Activated CD8-positive, alpha-beta memory T cell treated with anti-CD3 and anti-CD28 coated beads for 1 hour (primary cell): ENCODE measurements at places on chromosomes 1 and 21.

- no peak for DNase-seq
These were observed 809.3 kb downstream of the NCAM2 start for GRCh38 chr21:21807598-21807903.

GRCh38 chr1:231181271-231181670 is 19.4 kb downstream of the TRIM67 start:
- no peak for DNase-seq

GRCh38 chr1:29237852-29238619 is 1.7 kb downstream of the PTPRU start:
- no peak for DNase-seq

DNA sequence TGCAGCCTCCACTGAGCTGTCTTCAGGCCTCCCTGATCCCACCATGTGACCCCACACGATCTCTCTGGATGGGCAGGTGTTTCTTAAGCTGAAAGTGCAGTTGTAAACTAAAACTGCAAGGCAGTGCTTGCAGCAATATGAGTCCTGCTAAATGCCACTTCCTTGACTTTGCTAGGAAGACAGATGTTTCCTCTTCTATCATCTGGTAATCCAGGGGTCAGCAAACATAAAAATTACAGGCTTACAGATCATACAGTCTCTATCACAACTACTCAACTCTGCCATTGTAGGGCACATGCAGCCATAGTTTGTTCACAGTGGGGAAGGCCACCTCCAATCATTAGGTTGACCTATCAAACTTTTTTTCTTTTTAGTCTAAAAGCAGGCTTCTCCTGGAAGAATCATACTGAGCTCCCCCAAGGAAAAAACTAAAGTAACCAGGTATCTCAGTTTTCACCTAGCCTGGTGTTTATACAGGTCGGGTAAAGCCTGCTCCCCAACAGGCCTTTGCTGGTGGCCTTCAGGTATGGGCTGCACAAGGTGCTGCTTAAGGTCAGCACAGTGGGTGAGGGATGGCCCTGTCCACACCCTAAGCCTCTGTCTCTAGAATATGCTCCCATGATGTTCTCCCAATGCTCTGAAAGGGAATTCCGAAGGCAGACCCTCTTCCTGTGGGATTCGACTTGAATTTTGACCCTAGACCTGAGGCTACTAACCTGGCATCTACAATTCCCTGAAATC is 10.8 kb downstream of the ABCA4 start:
- no peak for DNase-seq

DNA sequence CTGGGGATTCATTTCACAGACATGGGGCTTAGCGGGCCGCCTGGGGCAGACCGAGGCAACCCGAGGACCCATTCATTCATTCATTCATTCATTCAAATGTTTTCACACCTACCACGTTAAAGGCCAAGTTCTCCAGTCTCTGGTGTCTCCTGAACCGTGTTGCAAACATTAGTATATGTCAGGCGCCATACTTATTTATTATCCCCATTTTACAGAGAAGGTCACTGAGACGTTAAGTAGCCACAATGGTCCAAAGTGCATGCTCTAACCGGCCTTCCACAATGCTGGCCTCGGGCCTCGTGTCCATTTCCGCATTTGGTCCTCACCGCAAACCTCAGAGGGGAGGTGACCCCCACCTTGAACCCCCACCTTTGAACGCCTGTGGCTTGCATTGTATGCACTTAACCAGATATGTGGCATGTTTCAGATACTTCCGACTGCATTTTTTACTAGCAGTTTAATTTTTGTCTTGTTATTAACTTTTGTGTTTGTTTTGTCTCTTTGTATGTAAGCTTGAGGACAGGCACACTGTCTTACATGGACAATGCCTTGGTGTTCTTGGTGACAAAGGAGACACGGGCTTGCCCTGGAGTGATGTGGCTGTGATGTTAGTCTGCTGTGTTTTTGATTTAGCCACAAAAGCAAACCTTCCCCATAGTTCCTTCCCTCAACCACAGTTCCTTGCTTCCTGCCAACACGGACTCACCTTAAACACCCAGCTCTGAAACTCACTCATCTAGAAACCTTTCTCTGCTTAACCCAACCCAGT is 1.2 kb upstream of the IFFO2 start:
- no peak for DNase-seq

GRCh38 chr1:228721407-228721806 is 13.9 kb upstream of the RHOU start:
- no peak for DNase-seq

DNA sequence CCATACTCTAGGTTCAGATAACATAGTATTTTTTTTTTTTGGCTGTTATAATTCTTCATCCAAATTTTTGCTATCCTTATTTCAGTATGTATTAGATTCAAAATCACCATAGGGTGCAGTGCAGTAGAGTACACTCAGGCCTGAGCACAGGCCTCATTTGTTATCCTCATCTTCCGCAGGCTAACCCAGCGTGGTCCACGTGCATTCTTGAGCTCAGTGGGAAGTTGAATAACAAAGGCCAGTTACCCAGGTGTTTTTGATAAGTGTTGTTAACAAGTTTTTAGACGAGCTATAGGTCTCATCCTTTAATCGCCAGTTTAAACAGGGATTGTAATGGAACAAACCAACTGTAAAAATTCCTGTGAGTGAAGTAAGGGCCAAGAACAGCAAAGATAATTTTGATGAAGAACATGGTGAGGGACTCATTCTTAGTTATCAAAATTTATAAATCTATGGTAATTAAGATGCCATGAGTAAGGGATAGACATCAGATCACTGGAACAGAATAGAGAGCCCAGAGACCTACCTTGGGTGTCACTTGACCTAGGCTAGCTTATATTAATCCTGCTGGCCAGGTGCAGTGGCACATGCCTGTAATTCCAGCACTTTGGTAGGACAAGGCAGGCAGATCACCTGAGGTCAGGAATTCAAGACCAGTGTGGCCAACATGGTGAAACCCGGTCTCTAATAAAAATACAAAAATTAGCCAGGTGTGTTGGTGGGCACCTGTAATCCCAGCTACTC is 22.0 kb downstream of the FLVCR1 start:
- no peak for DNase-seq

- no peak for DNase-seq
These were observed 60.6 kb downstream of the UCHL5 start for GRCh38 chr1:192998536-192998935.

DNA sequence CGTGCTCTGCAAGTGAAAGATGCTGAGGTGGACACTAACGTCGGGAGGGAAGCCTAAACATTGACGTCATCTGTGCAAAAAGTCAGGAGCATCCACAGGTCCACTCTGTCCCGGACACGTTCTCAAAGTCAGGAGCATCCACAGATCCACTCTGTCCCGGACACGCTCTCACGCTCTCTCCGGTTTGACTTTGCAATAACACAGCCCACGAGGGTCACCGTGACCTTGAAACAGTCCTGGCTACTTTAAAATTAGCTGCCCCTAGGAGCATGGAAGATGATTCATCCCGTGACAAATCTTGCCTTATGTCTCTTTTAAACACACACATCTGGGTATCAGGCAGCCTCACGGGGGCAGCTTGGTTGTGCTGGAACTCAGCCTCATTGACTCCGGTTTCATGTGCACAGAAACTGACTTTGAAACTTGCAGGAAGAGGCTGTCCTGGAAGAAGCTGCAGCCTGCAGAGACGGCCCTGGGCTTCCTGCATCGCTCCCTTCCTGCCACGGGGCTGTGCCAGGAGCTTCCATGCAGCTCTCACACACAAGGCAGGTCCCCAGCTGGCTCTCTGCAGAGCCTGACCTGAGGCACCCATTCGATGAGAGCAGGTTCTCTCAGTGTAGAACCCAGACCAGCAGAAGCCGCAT is 18.1 kb upstream of the COL18A1 start:
- no peak for DNase-seq

GRCh38 chr1:228009116-228009827 is 2.5 kb downstream of the WNT3A start:
- no peak for DNase-seq

- no peak for DNase-seq
These were observed 153.2 kb downstream of the PIK3R3 start for GRCh38 chr1:45979074-45979777.

DNA sequence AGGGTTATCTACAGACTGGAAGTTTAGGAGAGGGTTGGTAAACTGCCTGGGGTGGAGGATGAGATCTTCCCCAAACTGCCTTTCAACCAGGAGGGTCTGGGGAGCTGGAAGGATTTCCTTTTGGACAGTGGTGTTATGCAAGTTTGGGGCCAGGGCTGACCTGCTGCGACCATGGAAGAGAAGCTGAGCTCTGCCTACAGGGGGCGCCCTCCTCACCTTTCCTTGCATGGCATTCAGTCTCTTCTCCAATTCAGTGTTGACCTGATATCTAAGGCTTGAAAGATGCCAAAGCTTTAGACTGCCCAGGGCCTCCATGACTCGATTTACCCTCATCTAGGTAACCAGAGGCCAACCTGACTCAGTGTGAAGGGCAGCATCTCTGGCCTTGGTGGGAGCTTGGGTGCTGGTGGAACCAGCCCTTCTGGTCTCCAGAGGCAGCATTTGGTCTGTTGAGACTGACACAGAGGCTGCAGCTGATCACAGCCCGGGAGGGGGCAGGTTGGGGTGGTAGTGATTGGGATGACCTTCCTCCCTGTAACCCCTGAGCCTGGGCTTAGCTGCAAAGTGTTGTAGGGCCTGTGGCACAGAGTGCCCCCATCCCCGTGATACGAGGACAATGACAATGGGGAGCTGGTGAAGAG is 170.0 kb downstream of the GRIK3 start:
- DNase-seq: no peak

GRCh38 chr1:30270461-30270860 is 452.9 kb downstream of the MATN1 start:
- DNase-seq: no peak

- no peak for DNase-seq
These were observed 4.1 kb downstream of the RNF223 start for GRCh38 chr1:1069711-1070676.

DNA sequence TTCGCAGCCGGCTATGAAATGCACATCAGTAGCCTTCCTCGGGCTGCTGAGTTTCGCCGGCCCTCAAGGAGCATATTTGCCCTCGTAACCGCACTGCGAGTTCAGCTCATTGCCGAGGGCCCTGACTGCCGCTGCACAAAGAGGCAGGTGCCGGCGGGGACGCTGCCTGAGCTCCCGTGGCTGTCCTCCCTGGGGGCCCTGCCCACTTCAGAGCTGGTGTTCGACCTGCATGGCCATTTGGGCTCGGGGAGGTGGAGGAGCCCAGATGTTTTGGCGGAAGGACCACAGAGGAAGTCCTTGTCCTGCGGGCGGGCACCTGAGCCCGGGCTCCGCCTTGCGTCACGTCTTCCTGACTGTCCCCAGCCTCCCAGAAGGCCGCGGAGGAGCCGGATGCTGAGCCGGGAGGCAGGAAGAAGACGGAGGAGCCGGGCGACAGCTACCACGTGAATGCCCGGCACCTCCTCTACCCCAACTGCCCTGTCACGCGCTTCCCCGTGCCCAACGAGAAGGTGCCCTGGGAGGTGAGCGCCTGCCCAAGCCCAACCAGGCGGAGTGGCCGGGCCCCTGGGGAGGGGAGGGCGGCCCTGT is 29.9 kb upstream of the LRRC3 start:
- no peak for DNase-seq

GRCh38 chr1:204384636-204385352 is 25.1 kb upstream of the PLEKHA6 start:
- DNase-seq: no peak

DNA sequence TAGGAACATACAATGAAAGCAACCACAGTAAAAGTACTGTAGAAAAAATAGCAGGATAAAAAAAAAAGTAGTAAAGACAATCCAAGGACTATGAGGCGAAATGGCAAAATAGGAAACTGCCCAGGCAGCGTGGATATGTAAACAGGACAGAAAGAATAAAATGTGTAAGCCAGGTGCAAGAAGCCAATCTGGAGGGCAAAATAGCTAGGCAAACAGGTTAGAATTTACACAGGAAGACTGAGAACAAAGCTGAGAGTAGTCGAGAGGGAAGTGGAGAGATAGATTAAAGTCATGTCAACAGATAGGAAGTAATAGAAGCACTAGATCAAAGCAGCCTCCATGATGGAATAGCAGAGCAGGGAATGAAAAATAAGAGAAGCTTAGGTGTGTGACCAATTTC is 124.2 kb upstream of the B3GALT2 start:
- DNase-seq: no peak

GRCh38 chr1:55947446-55947845 is 631.9 kb downstream of the PLPP3 start:
- no peak for DNase-seq

DNA sequence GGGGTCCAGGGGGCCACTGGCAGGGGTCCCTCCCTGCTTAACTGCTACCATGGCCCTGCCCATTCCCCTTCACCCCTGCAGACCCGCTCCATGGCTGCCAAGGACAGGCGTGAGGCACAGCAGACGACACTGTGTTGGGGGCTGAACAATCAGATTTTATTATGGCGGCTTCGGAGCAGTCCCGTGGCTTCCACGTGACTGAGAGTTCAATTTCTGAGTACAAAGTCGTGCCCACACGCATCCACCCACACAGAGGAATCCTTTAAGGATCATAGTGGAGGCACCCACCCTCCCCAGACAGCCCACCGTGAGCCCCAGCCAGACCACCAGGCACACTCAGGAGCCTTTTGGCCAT is 1.5 kb downstream of the HES5 start:
- DNase-seq: no peak

DNA sequence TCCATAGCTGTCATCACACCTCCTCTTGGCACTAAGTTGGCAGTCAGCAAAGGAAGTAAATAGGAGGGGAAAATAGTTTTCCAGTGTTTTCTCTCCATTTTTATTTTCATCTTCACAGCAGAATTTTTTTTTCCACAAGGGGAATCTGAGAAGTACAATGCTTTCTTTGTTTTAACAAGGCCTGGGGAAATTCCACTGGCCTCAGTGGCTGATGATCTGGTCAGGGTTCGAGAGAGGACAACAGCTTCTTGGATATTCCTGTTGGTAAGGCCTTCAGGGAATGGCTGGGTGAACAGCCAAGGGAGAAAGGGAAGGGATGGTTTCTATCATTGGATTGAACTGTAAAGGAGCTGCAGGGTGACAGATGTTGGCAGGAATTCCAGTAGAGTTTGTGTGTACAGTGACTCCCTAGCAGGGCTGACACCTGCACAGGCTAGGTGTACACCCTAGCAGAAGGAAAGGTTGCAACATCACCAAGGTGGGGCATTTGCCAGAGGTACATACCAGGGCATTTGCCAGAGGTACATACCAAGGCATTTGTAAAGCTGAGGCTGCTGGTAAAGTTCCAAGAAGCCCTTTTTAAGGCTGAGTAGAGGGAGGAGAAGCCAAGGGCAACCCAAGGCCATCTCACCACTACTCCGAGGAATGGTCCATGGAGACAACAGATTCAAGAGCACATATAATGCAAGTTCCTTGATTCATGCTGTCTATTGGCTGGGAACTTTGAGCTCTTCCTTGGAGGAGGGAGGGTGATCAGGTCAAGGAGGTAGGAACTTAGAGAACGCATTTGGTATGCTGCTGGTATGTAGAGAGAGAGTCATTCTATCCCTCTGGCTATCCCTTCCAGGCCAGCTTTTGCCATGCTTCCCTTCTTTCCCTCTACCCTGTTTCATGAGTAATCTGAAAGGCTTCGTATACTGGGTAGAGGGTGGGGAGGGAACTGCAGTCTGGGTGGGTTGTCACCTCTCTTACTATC is 3.1 kb downstream of the GJA5 start:
- DNase-seq: no peak

DNA sequence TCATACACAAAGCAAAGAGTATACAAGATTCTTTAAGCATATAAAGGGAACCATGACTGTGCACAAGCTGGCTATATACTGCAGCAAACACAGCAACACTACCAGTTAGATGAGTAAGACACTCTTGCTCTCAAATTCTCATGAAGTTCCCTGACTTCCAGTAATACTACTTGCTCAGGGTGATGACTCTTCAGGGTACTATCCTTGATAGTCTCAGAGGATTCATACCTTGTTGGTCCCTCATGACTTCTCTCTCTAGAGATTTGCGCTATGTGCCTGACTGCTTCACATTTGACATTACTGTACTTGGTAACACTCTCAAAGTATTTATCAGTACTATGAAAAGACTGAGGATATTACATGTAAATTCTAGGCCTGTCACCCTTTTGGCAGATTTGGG is 159.8 kb upstream of the ZRANB2 start:
- DNase-seq: no peak
